ENCODE measurements at places on chromosomes 1 and 21.

- no peak for DNase-seq
Observed at GRCh38 chr1:198281911-198282310, 125.1 kb downstream of the NEK7 start.

GRCh38 chr1:3369446-3370076, 84.9 kb upstream of the ARHGEF16 start:
- no peak for DNase-seq

GRCh38 chr1:177346790-177347359, 176.1 kb downstream of the BRINP2 start:
- no peak for DNase-seq

DNA sequence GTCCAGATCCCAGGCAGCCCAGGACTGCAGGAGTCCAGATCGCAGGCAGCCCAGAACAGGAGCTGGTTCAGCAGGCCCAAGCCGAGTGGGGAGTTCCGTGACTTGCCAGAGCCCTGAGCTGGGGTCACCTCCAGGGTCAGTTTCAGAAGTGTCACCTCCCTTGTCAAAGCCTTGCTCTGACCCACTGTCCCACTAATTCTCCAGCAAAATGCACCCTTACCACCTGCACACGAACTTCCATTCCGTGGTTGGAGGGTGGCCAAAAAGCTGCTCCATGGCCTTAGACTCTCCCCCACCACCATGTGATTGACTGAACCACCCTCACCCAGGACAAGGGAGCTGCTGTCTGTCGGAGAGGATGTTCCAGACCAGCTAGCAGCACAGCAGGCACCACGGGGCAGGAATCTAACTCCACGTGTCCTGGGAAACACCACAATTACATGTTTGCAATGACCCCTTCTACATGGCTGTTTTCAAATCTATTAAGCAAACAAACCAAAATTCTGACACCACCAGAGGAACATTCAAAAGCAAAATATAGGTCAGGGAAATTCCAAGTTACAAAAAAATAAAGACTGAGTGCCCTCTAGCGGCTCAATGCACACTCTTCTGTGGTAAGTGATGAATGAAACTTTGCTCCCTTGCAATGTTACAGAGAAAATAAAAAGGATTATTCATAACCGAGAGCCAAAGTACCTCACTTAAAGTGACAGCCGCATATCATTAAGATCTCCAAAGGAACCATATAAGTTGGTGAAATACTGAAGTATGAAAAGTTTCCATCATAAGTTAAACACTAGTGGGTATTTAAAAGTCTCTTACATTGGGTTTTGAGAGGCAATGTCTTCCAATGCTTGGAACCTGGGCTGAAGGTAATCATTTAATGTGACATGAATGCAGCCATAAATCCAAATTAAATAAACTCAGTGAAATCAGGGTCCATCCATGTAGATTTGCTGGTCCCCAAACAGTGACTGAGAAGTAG, 76.3 kb downstream of the NPHP4 start:
- DNase-seq = peak; percentile 13

GRCh38 chr1:20325844-20326420, 35.3 kb downstream of the VWA5B1 start:
- DNase-seq = no peak

DNA sequence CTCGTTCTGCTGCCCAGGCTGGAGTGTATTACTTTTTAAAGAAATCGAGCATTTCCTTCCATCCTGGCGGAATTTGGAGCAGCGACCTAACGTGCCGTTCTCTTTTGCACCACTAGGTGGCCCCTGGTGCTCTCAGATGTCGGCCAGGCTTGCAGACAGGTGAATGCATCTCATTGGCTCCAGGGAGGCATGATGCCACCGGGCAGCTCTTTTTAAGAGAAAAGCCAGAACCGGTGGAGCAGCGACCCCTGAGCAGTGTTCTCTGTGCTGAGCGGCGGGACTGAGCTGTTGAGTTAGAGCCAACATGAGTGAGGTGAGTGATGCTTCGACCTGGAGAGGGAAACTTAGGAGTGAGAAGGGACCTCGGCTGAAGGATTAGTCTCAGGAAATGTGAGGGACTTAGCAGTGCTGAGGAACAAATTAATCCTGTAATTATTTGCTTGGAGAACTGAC, at the start of gene PCP4:
TSS of gene PCP4 (plus strand) at position 241 of the 453 bp plus-strand sequence. CDS start at position 305, 64 bp downstream.
- DNase-seq = peak; percentile 50

DNA sequence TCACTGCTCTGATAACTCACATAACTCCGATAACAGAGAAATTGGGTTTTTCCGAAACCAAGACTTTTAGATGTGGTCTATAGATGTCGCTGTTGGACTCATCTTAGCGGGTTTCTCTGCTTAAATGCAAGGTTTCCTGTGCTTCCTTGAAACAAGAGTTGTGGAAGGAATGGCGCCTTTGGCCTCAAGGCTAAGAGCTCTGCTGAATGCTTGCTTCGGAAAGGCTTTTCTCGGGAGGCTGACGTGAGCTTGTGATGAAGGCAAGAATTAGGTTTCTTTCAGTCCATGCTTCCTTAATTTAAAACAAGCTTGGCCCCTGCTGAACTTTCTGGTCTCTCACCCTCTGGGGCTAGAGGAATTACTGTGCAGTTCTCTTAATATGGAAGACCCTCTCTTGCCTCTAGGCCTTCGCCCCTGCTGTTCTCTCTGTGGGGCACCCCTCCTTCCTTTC, 113.5 kb downstream of the MAP3K21 start:
- peak; percentile 51 for DNase-seq

- peak; percentile 65 for DNase-seq
Observed at GRCh38 chr1:51491166-51491981, 27.7 kb downstream of the EPS15 start.

DNA sequence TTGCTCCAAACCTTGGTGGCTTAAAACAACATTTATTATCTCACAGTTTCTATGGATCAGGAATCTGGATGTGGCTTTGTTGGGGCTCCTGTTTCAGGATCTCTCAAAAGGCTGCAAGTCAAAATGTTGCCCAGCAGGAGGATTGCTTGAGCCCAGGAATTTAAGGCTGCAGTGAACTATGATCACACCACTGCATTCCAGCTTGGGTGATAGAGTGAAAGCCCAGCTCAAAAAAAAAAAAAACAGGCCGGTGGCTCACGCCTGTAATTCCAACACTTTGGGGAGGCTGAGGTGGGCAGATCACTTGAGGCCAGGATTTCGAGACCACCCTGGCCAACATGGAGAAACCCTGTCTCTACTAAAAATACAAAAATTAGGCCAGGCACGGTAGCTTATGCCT, 30.0 kb downstream of the BCAS2 start:
- DNase-seq = no peak

- no peak for DNase-seq
Observed at GRCh38 chr1:47757226-47757975, 239.8 kb downstream of the TRABD2B start.

GRCh38 chr21:36202726-36203602, 46.3 kb downstream of the DOP1B start:
- peak; percentile 52 for DNase-seq

DNA sequence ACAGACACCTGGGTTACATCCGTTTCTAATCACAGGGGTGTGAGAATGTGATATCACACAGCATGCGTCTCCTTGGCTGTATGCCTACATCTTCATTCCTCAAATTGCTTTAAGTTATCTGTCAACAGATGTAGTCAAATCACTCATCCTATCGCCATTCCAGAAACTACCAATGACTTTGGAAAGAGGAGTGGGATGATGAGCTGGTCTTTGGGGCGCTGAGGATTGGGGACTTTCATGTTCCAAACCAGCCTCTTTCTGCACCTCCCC, 104.8 kb downstream of the NAV1 start:
- DNase-seq = no peak

GRCh38 chr1:226226601-226227000, 3.1 kb downstream of the MIXL1 start:
- DNase-seq = no peak

- DNase-seq = no peak
Observed at GRCh38 chr1:11790101-11790879, 15.5 kb downstream of the MTHFR start.
